ENCODE measurements at places on chromosomes 3 and 15.
A peak's percentile ranks its signal among the peaks of the same experiment; 100 is the strongest.

GRCh38 chr15:33458421-33458820, 147.7 kb downstream of the RYR3 start:
- no peak for DNase-seq

DNA sequence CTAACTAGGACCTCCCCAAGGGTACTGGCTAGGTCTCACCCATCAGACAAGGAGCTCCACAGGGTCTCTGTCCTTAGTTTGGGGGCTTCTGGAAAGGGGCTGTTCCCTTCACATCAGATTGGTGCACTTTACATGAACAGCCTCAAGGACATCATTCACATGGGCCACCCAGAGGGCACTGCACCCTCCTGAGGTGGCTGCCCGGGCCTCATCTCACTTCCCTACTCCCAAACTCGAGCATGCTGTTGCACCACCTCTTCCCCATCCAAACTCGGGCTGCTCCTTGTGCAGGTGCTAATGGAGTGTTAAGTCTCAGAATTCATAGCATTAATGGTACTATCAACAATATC, 48.1 kb downstream of the RAB11A start:
- DNase-seq = no peak

GRCh38 chr15:64333986-64334929, 21.7 kb downstream of the CSNK1G1 start:
- no peak for DNase-seq

GRCh38 chr15:67480741-67481140, 40.2 kb upstream of the C15orf61 start:
- DNase-seq = no peak

- no peak for DNase-seq
Measured at GRCh38 chr3:42101481-42101880, 10.3 kb downstream of the TRAK1 start.

GRCh38 chr3:126677862-126678503, 23.1 kb upstream of the TXNRD3 start:
- no peak for DNase-seq

DNA sequence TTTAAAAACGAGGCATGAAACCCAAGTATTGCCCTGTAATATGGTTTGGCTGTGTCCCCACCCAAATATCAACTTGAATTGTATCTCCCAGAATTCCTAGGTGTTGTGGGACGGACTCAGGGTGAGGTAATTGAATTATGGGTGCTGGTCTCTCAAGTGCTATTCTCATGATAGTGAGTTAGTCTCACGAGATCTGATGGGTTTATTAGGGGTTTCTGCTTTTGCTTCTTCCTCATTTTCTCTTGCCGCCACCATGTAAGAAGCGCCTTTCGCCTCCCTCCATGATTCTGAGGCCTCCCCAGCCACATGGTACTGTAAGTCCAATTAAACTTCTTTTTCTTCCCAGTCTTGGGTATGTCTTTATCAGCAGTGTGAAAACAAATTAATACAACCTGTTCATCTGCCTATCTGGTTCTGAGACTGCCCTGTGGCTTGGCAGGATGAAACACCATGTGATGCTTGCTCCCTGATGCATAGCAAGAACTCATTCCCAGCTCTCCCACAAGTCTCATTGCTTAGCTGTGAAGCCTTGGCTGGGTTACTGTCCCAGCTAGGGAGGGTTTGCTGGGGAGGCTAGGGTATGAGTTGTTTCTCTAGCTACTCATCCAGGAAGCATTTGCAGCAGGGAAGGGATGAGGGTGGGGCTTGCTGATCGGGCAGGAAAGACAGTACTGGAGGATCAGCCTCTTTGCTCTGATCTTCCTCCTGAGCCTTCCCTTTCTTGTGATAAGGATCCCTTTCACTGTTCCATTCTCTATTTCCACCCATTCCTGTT, 3.7 kb upstream of the SQOR start:
- DNase-seq = no peak

- no peak for DNase-seq
Measured at GRCh38 chr3:52265387-52265786, 13.1 kb downstream of the WDR82 start.

- no peak for DNase-seq
Measured at GRCh38 chr3:101154401-101154800, 161.2 kb upstream of the ABI3BP start.

DNA sequence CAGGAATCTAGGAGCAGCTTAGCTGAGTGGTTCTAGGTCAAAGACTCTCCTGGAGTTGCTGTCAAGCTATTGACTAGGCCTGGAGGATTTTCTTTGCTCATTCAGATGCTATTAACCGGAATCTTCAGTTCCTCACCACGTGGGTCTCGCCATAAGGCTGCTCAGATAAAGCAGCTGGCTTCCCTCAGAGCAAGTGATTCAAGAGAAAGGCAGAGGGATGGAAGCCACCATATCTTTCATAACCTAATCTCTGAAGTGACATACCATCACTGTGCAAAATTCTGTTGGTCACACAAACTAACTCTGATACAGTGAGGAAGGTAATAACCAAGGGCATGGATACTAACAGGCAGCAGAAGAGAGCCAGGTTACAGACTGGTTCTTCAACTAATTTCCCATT, 72.7 kb upstream of the FLNB start:
- DNase-seq = no peak

DNA sequence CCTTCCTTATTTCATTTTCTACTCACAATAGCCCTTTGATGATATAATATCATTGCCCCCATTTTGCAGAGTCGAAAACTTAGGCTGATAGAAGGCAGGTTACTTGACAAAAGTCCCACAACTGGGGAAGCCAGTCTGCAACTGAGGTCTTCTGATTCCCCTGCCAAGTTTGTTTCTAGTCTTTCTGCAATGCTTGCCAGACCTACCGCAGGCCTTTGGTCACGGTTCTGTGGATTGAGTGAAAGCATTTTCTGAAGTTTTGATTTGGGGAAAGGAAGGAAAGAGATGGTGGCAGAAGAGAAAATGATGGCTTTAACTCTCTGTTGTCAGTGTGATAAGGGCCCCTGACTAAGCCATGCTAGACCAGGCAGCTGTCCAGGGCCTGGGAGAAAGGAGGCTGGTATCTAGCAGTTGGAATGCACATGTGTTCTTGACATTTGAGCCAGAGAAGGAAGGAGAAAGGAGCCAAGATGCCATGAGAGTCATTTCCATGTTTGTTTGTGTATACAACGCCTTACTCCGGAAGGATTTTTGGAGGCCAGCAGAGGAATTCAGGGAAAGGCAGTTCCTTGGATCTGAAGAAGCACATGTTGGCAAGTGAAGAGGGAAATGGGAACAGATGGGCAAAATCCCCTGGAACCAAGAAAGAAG, 29.9 kb downstream of the FAH start:
- DNase-seq = no peak

DNA sequence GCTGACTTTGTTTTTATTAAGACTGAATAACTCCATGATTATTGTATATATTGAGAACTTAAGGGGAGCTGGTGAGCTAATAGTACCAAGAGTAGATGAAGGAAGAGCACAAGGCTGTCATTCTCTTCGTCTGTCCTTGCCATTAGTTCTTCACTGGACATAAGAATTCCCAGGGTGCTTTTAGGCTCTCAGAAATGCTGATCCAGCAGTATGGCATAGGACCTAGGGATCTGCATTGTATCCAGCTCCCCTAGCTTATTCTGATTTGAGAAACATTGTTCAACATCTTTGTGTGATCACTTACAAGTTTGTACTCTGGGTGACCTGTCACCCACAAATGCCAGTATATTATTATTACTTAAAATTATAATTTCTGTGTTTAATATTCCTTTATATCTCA, 47.6 kb downstream of the CEP63 start:
- DNase-seq = no peak

DNA sequence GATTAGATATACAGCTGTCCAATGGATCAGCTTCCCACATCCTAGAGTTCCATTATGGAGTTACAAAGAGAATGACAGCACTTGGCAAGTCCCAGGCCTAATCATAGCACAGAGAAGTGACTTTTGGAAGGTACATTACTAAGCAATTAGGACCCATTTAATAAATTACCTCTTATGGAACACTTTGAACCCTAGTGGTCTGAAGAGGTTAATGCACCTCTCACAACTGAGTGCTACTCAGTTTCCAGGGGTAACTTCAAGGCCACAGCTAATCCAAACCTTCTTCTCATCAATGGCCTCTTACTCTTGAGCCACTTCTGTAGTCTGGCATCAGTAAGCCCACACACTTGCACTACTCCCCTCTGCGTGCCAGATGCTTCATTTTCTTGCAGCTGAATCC, 34.9 kb upstream of the MEIS2 start:
- DNase-seq = no peak

GRCh38 chr15:92808598-92809063, 91.5 kb upstream of the CHD2 start:
- DNase-seq = peak; percentile 47

- DNase-seq = no peak
Measured at GRCh38 chr3:45693941-45694521, 4.8 kb downstream of the SACM1L start.

DNA sequence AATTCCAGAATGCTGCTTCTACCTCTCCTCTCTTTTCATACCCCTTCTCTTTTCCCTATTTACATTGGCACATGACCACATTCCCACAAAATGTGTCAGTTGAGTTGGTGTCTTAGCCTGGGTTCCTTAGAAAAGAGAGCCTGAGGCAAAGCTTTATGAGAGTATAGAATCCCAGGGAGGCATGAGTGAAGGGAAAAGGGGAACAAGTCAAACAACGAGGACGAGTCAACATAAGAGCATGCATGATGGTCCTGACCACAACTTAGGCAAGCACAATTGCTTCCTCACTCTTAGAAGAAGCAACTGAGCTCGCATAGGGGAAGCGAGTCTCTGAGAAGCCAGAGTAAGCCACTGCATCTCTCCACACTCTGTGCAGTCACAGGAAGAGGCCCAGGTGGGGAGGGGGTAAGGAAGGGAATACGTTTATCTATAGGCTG, 15.4 kb upstream of the ZNF774 start:
- DNase-seq = no peak

GRCh38 chr3:81580355-81580754, 181.1 kb downstream of the GBE1 start:
- DNase-seq = no peak

DNA sequence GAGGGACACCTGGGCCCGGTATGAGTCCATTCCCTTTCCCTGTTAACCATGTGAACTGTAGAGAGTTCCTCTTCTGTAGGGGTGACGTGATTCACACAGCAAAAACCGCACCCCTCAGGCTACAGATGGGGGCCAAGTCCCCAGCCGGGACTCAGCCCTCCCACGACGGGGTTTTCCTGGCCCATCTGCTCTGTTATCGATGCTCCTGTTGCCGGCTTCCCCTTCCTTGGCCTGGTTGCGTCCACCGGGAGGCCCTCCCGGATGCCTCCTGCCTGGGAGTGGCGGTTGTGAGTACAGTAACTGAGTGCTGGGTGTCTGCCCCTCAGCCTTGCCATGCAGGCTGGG, 817 bp upstream of the PLXNA1 start:
- DNase-seq = no peak

GRCh38 chr3:31004025-31004678, 109.7 kb upstream of the GADL1 start:
- no peak for DNase-seq

DNA sequence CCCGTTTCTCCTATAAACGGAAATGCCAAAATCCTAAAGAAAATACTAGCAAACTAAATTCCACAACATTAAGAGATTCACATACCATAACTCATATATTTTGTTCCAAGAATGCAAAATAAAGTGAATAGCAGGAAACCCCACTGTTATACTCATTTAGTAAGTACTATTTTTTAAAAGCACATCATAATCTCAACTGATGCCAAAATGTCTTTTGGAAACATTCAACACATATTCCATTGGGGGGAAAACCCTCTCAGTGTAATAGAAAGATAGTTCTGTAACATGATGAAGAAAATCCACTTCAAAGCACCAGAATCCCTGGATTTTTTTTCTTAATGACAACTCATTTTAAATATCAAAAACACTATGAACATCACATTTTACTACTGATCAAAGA, 93.0 kb upstream of the EIF1B start:
- DNase-seq = no peak

GRCh38 chr15:39669661-39670060, 88.8 kb downstream of the THBS1 start:
- no peak for DNase-seq

- DNase-seq = no peak
Measured at GRCh38 chr3:183218826-183219225, 34.2 kb upstream of the B3GNT5 start.

GRCh38 chr3:118505784-118506183, 528.9 kb downstream of the IGSF11 start:
- DNase-seq = no peak

- DNase-seq = no peak
Measured at GRCh38 chr15:55282284-55282833, 7.3 kb downstream of the RAB27A start.

DNA sequence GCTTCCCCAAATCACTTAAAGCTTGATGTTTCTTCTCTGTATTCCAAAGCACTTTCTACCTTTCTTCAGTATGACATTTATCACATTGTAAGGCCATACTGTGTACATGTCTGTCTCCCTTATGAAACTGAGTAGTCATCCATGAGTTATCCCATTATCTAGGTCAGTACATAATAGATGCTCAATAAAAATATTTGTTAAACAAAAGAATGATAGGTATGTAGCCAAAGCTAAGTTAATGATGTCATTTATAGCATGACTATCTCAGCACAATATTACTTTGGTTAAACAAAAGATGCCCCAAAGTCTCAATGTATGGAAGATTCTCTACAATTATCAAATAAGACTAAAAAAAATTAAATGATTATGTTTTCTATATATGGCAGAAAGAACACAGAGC, 3.1 kb upstream of the TMCO5A start:
- DNase-seq = no peak

DNA sequence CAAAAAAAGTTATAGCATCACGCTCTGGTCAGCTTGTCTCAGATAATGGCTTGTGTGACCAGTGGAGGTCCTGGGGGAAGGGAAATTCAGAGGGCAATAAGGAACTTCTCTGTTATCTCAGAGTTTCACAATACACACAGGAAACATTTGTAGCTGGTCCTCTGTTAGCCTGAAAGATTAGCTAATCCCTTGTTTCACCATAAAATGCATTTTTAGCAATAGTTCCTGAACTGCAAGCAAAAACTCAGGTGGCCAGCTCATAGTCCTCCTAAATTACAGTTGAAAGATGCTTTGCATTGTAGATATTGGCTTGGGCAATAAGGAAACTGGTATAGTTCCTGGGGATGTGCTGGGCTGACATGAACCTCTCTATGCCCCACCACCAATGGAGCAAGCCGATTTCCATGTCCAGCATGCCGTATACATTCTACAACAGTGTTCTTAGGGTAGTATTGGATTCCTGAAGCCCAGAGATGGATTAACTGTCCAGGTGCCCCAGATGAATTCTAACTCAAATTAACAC, 141.5 kb upstream of the TBL1XR1 start:
- no peak for DNase-seq

GRCh38 chr15:89335298-89336041, 846 bp upstream of the POLG start:
- peak; percentile 44 for DNase-seq

DNA sequence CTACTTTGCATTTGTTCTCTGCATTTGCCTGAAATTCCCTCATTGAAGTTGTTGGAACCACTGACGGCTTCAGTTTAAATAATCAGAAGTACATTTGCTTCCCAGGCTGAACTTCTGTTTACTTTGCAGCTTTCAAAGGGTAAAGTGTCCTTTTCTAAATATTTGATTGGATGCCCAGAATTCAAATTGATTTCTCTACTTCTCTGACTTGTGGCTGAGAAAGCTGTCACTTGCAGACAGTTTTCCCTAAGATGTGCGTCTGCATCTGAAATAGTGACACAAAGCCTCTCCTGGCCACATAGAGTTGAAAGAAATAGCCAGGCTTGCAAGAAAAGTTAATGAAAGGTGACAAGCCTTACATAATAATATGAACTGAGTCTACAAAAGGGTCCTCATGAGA, 299.6 kb downstream of the THSD4 start:
- DNase-seq = no peak
